ENCODE measurements at places on chromosomes 1 and 21. TPM values are rescaled to one million over a fixed set of nuclear protein-coding genes. Genes with fewer than 3 reads are reported as not detected.

The KIF14 gene
- 16.0 TPM for total RNA-seq

The LCA5L gene
- 0.66 TPM for total RNA-seq

The ASCL5 gene
- total RNA-seq: not detected

The ADORA3 gene
- total RNA-seq: not detected

The SLC25A34 gene
- 0.58 TPM for total RNA-seq

The PCP4 gene
- not detected for total RNA-seq

The CD1E gene
- total RNA-seq: not detected

The CYP4A11 gene
- total RNA-seq: not detected

The TMOD4 gene
- total RNA-seq: 0.29 TPM

The TSSK3 gene
- 1.0 TPM for total RNA-seq

The TOMM40L gene
- total RNA-seq: 10.5 TPM

The VAMP4 gene
- total RNA-seq: 21.4 TPM

The VWA1 gene
- total RNA-seq: 9.6 TPM

The ALG14 gene
- 2.8 TPM for total RNA-seq

The SPATA6 gene
- 5.8 TPM for total RNA-seq

The MMP23B gene
- 2.5 TPM for total RNA-seq

The CASQ2 gene
- total RNA-seq: not detected

The C1orf94 gene
- not detected for total RNA-seq

The BNIPL gene
- under 0.01 TPM for total RNA-seq

The ADAMTS1 gene
- 171 TPM for total RNA-seq

The GUK1 gene
- 465 TPM for total RNA-seq

The SERTAD4 gene
- total RNA-seq: 0.29 TPM

The LCK gene
- not detected for total RNA-seq

The ACOT11 gene
- 7.6 TPM for total RNA-seq

The TAF13 gene
- 75.4 TPM for total RNA-seq

The PCBP3 gene
- 1.9 TPM for total RNA-seq

The TSPAN2 gene
- total RNA-seq: not detected

The SPTA1 gene
- under 0.01 TPM for total RNA-seq

The CD1B gene
- total RNA-seq: not detected

The RGS7 gene
- 1.9 TPM for total RNA-seq

The GBP2 gene
- 47.7 TPM for total RNA-seq

The RGS8 gene
- under 0.01 TPM for total RNA-seq

The BEND5 gene
- not detected for total RNA-seq

The SLC30A10 gene
- total RNA-seq: not detected

The EVI5 gene
- total RNA-seq: 30.3 TPM

The TMEM81 gene
- total RNA-seq: 1.5 TPM

The S100A4 gene
- 844 TPM for total RNA-seq

The APCS gene
- total RNA-seq: not detected

The MARCKSL1 gene
- total RNA-seq: 7.3 TPM

The LCE2D gene
- total RNA-seq: not detected

The S100A1 gene
- total RNA-seq: 0.17 TPM

The PLA2G2C gene
- total RNA-seq: not detected

The ZYG11A gene
- 3.5 TPM for total RNA-seq

The CYYR1 gene
- 0.15 TPM for total RNA-seq
